ENCODE measurements at places on chromosomes 5 and 9. TPM values are rescaled to one million over a fixed set of nuclear protein-coding genes. Genes with fewer than 3 reads are reported as not detected.
A peak's percentile ranks its signal among the peaks of the same experiment; 100 is the strongest.

HAPLN1 gene
- total RNA-seq, result 0.21 TPM

- H3K4me3 ChIP-seq, result no peak overlapping the region
- DNase-seq, result no peak
- H3K4me1 ChIP-seq, result peaks cover 23% of the 10 kb centered on the region
- no peaks in the 10 kb centered on the region for H3K36me3 ChIP-seq
- H3K27me3 ChIP-seq, result no peaks in the 10 kb centered on the region
- H3K27ac ChIP-seq, result no peak overlapping the region
Measured at GRCh38 chr5:142837081-142837725, 67.0 kb downstream of the ARHGAP26 start.

GRCh38 chr5:146751781-146752401, 126.7 kb downstream of the PPP2R2B start:
- no peaks in the 10 kb centered on the region for H3K36me3 ChIP-seq
- no peak for DNase-seq
- H3K4me1 ChIP-seq, result peaks cover 4% of the 10 kb centered on the region
- H3K27ac ChIP-seq, result no peak overlapping the region
- no peaks in the 10 kb centered on the region for H3K27me3 ChIP-seq
- H3K4me3 ChIP-seq, result no peak overlapping the region

GRCh38 chr5:38615981-38616451, 59.6 kb upstream of the LIFR start:
- DNase-seq, result no peak
- no peaks in the 10 kb centered on the region for H3K27me3 ChIP-seq
- no peaks in the 10 kb centered on the region for H3K36me3 ChIP-seq
- H3K4me1 ChIP-seq, result peaks cover 22% of the 10 kb centered on the region
- no peak overlapping the region for H3K27ac ChIP-seq

DNA sequence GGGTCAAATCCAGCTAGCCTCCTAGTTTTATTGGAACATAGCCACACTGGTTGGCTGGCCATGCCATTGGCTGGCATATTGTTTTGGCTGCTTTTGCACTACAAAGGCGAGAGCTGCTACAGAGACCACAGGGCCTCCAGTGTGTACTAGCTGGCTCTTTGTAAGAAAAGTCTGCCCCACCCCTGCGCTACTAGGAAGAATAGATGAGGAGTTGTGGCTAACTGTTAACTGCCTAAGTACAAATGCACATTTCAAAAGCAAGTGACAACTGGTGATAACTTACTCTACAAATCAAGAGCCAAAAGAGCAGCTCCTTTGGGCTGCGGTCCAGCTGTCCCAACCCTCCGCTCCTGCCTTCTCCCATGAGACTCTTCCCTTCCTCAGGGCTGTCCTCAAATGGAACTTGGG, 63.9 kb downstream of the SERINC5 start:
- H3K27me3 ChIP-seq, result no peaks in the 10 kb centered on the region
- H3K4me3 ChIP-seq, result no peak overlapping the region
- H3K36me3 ChIP-seq, result peaks cover 5% of the 10 kb centered on the region
- H3K27ac ChIP-seq, result peak overlapping the region; percentile 13
- peaks cover 60% of the 10 kb centered on the region for H3K4me1 ChIP-seq

IFNA21 gene
- total RNA-seq, result not detected

LHX6 gene
- 8.1 TPM for total RNA-seq

SAXO1 gene
- 0.15 TPM for total RNA-seq

TMEM252 gene
- total RNA-seq, result 0.30 TPM

Data from lower lobe of right lung (tissue), 2 donors.